ENCODE measurements at places on chromosomes 1 and 21.

- peak; percentile 60 for DNase-seq
Measured at GRCh38 chr1:10694274-10694632, 102.2 kb downstream of the CASZ1 start.

DNA sequence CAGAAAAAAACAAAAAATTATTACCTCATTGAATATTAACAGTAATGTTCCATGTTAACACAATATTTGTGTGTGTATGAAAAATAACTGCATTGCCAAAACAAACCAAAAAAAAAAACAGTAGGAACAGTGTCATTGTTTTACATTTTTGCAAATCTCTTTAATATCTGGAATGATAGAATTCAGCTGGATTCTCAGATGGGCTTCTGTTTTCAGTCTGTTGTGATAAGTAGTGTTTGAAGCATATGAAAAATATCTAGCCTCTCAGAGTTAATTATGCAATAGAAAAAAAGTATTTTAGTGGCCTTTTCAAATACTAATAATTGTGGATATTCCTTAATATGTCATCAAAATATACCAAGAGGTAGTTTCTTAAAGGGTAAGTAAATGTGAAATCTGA lies 52.9 kb upstream of the RWDD3 start:
- DNase-seq: no peak

DNA sequence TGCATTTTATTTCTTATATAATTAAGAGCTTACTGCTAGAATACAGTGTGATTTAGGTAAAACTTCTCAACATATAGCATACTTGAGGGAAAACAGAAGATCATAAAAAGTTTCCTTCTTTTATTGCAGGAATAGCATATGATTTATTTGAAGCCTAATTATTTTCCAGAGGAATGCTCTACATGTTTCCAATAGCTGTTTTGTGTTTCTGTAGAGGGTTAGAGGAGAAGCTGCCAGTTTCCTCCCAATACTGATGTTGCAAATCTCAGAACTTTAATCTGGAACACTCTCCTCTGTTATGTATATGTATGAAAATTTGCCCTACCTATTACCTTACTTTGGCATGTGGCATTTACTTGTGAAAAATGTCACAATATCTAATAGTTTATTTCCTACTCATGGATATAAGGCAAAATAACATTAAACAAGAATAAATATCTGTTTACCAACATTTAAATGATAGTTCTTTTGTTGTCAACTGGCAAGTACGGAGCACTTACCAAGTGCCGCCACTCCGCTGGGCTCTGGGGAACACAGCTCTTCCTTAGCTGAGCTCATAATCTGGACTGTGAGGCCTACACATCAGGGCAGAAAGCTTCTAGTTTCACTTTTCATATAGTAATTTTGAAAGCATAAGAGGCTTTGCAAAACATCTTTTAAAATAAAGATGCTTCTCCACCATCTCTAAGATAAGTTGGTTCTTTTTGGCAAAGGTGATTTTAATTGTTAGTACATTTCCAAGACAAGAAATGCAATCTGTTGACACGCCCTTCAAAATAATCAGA lies 239.8 kb upstream of the C1orf105 start:
- no peak for DNase-seq

DNA sequence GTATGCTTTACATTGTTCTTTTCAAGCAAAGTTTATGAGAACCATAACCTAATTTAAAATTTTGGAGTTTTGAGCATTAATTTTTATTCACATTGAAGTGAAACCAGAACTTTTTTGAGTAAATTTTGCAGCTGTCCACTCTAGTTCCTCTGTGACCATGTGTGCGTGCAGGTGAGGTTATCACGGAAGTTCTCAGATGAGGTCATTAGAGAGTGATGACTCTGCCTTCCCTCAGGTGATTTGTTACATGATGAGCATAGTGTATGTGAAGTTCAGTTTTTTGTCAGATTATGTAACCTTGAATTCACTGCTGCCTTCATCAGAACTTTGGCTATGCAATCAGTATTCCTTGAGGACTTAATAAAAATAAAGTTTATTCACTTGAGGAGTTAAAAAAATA lies 828.2 kb downstream of the ADGRL2 start:
- DNase-seq: no peak

- DNase-seq: no peak
Measured at GRCh38 chr1:31831397-31832378, 15.9 kb upstream of the SPOCD1 start.

DNA sequence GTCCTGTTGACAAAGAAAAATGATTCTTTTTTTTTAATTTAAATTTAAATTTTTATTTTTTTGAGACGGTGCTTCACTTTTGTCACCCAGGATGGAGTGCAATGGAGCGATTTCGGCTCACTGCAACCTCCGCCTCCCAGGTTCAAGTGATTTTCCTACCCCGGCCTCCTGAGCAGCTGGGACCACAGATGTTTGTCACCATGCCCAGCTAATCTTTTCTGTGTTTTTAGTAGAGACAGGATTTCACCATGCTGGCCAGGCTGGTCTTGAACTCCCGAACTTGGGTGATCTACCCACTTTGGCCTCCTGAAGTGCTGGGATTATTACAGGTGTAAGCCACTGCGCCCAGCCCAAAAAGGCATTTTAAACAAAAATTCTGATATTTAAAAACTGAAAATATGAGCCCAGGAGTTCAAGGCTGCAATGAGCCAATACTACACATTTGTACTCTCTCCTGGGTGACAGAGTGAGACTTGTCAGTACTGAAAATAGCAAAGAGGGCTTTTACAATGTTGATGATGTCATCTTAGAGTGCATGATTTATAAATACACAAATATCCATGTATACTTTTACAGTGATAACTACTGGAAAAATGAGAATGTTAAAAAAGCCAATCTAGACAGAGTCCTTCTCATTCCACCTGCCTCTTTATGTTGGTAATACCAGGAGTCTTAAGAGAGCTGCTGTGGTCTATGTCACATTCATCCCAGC lies 56.0 kb upstream of the STUM start:
- no peak for DNase-seq
